ENCODE measurements at places on chromosomes 5 and 9.

DNA sequence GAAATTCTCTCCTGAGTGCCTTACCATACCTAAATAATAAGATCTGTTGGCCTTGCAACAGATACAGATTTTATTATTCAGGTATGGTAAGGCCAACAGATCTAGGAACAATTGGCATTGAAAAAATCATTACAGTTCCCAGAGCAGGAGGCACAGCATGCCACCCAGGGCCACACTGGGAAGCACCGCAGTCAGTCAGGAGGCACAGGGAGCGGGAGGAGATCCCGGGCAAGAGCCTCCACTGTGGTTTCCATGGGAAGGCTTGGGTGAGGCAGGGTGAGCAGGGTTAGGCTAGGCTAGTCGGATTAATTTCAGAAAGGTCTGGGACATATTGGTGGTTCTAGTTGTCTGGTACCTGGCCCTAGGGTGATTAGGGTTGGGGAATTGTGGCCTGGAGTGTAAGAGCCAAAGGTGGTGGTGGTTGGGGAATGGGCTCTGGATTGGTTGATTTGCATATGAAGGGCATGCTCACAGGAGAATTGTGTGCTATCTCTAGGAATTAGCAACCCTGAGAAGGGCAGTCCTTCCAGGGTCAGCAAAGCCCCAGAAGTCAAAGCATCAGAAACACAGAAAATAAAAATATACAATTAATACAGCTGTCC is 111.4 kb downstream of the PDE8B start:
- DNase-seq = peak; percentile 15

DNA sequence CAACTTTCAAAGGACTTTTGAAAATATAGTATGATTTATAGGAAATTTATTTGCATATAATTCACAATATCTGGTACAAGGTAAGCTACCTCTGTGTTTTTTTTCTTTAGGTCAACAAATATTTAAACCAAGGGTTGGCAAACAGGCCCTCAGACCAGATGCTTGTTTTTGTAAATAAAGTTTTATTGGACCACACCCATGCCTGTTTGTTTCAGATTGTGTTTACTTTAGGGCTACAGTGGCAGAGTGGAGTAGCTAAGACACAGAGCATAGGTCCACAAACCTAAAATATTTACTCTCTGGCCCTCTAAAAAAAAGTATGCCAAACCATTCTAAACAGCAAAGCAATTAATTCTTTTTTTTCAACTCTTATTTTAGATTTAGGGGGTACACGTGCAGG is 119.7 kb upstream of the CCDC152 start:
- DNase-seq = no peak

GRCh38 chr5:143061161-143061945 is 291.2 kb downstream of the ARHGAP26 start:
- no peak for DNase-seq

GRCh38 chr9:135376511-135377265 is 102.9 kb upstream of the PPP1R26 start:
- DNase-seq = no peak

DNA sequence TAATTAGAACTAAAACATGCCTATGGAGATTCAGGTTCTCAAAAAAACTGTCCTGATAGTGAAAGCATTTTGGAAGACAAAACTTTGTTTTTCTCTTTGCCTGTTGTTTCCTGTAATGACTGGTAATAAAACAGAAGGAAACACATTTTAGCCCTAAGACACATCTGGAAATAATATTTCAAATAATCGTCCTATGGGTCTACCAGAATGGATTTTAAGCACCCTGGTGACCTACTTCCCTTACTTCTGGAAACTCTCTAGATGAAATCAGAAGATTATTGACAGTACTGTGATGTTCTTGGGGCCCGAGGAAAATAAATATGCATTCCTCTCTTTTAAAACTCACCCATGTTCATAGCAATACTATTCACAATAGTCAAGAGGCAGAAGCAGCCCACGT is 110.1 kb upstream of the TLE4 start:
- no peak for DNase-seq

DNA sequence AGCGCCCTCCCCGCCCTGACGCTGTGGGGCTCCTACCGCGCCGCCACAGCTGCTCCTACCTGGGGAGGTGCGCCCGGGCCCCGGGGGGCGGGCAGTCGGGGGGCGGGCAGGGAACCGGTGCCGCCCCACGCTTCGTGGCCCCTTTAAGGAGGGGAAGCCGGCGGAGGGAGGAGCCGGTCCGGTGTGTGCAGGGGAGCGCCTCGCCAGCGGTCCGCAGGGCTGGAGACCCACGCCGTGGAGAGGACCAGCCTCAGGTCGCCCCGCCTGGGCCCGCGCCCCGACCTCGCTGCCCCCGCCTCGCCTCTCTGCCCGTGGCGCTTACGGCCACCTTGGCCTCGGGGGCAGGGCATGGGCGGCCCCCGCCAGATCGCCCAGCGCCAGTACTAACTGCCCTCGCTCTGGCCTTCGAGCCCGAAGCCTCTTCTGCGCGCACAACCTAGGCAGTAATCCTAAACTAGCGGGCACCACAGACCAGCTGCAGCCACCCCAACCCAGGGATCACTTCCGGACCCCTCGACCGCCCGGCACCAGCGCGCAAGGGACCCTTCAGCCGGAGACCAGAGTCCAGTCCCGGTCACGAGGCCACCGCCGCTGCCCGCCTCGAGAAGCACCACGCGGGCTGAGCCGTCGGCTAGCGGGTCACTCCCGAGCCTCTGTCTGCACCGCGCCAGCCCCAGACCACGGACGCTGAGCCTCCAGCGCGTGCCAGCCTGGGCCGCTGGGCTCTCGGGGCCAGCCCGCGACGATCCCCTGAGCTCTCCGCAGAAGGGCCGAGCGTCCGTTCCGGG is at the start of gene FOXE1:
TSS of gene FOXE1 (plus strand) at position 171 of the 788 bp plus-strand sequence. CDS start 689 bp downstream, outside the sequence.
- peak; percentile 60 for DNase-seq

GRCh38 chr9:79682076-79682736 is 110.4 kb downstream of the TLE4 start:
- DNase-seq = peak; percentile 22

GRCh38 chr5:98827161-98827560 is 53.7 kb downstream of the RGMB start:
- DNase-seq = peak; percentile 53

GRCh38 chr9:89046832-89047231 is 55.6 kb downstream of the S1PR3 start:
- DNase-seq = no peak

DNA sequence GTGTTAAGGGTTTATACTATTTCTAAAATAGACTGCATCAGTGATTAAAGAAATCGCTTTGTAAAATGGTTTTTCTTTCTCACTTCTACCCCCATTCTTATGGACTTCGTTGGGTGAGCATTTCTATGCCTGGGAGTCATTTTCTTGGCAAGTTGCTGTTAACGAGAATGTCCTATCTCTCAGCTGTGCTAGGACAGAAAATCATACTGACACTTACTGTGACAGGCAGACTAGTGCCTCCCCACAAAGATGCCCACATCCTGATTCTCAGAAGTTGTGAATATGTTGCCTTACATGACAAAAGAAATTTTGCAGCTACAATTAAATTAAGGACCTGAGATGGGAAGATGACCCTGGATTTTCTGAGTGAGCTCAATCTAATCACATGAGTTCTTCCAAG is 65.1 kb upstream of the NMUR2 start:
- no peak for DNase-seq
